Activated CD4-positive, CD25-positive, alpha-beta regulatory T cell treated with anti-CD3 and anti-CD28 coated beads, Interleukin-2, amount 50 U/mL, for 16 hours (primary cell): ENCODE measurements at places on chromosomes 2 and 18.
A peak's percentile ranks its signal among the peaks of the same experiment; 100 is the strongest.

- no peak for DNase-seq
Measured at GRCh38 chr2:29110916-29111535, 4.2 kb upstream of the CLIP4 start.

DNA sequence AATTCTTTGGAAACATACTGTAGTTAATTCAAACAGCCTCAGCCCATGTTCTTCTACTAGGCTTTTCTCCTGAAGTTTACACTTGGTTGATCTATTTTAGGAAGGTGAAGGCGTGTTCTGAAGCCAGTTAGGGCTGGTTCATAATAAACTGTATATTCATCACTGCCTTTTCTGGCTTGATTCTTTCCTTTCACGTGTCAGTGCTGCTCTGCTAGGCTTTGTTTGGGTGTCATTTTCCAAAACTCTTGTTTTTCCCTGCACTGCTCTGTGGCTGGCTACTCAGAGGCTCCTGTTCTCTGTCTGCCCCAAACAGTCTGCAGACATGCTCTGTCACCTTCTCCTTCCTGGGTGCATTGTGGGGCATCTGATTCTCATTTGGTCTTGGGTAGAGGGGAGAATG is 136.1 kb downstream of the PARD3B start:
- DNase-seq: no peak

DNA sequence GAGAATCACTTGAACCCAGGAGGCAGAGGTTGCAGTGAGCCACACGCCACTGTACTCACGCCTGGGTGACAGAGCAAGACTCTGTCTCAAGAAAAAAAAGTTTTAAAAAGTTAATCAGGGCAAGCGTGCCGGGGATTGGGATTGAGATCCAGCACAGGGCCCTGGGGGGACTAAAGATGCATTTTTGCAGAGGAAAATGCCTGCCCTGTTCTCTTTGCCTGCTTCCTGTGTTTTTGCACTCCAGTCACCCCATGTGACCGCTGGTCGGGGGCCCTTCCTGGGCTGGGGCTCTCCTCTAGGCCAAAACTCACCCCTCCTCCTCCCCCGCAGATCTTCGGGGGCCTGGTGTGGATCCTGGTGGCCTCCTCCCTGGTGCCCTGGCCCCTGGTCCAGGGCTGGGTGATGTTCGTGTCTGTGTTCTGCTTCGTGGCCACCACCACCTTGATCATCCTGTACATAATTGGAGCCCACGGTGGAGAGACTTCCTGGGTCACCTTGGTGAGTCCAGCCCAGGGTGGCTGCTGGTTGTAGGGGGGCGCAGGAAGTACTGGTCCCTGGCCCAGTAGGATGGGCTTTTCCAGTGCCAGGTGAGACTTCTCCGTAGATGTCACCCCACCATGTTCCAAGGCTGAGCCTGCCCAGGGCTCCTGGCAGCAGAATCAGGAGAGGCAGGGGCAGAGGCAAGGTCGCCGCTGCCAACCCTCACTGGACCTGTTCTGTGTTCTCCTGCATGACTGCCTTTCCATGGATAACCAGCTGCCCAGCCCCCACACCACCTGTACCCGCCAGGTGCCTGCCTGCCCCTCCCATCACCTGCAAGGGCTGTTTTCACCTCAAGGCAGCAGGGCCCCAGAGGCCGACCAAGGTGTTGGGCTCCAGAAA is 22.4 kb downstream of the MAL start:
- DNase-seq: no peak

DNA sequence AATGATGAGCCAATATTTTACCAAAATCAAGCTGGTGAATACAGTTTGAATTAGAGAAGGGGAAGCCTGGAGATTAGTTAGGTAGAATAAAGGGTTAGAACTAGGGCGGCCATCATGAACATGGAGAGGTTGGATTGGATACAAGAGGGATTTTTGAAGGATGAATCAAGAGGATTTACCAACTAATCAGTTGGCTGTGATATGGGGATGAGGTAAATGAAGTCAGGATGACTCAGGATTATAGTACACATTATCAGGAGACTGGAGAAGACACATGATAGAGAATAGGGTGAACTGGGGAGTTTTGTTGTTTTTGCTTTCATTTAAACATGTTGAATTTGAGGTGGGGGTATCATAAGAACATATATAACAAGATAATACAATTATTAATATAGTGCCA is 73.8 kb upstream of the PROKR1 start:
- no peak for DNase-seq

GRCh38 chr2:71154798-71155197 is 24.4 kb downstream of the MPHOSPH10 start:
- no peak for DNase-seq

- DNase-seq: no peak
Measured at GRCh38 chr18:43303376-43303775, 26.1 kb upstream of the SYT4 start.

DNA sequence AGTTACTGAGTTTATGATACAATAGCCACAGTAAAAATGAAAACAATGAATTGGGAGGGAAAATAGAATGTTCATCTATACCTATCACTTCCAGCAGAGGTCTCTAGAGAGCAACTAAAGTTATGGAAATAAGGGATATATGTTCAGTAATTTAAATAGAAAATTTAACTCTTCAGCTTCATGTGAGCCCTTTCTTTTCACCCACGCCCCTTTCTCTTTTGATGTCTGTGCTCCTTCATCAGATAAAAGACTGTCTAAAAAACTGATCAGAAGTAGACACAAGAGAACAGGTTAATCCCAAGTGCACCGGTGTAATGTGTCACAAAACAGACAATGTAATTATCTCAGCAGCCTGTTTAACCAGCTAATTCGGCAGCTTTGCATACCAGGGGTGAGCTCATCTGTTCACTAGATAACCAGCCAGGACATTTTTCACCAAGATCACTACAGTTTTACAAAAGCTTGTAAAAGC is 238.5 kb upstream of the ERBB4 start:
- no peak for DNase-seq

DNA sequence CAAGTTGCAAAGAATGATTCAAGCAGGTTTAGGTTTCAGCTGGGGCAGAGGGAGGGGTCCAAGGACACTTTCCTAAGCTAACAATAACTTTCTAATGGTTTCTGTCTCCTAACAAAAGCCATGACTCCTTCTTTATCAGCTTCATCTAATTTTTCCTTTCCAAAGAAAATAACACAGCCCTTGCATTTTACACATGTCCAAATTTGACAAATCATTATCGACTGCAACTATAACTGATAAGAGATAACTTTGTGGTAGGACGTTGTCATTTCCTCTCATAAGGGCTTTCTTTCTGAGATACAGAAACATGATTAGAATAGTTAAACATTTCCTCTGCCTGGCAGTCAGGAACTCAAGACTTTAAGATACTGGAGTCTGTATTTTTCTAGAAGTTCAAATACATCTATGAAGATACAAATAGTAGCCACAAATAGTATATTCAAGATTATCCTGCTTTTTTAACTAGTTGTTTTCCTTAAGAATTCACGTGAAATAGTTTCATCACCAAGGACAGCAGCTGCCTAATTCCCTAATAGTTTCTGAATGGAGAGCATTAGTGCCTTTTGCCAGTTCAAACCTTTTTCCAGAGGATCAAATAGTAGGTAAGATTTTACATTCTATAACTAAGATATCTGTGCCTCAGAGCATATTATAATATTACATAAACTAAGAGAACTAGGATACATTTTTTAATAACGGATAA is 263.2 kb downstream of the EXOC6B start:
- no peak for DNase-seq

GRCh38 chr18:77063260-77063659 is 69.3 kb downstream of the MBP start:
- DNase-seq: peak; percentile 70

DNA sequence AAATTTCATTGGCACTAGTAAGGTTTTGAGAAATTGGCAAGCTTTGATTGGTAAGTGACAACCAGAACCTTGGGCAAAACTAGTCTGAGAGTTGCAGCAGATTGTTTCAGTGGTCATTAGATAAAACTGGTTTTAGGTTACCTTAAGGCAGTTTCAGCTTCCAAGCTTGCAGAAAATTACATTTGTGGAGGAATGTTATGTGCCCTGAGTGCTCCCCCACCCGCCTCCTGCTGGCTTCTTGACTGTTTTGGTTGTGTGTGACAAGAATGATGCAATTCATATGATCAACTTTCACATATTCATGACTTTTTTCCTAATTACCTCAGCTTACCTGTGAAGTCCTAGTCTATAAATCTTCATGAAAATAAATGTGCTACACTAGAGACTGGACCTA is 599.5 kb upstream of the ZNF804A start:
- no peak for DNase-seq

- no peak for DNase-seq
Measured at GRCh38 chr2:126715111-126715510, 59.2 kb downstream of the GYPC start.

- DNase-seq: no peak
Measured at GRCh38 chr18:49206717-49207116, 253.7 kb downstream of the DYM start.

- no peak for DNase-seq
Measured at GRCh38 chr18:68956650-68957049, 158.8 kb downstream of the CCDC102B start.

- no peak for DNase-seq
Measured at GRCh38 chr18:44075038-44075437, 605.6 kb upstream of the SETBP1 start.

DNA sequence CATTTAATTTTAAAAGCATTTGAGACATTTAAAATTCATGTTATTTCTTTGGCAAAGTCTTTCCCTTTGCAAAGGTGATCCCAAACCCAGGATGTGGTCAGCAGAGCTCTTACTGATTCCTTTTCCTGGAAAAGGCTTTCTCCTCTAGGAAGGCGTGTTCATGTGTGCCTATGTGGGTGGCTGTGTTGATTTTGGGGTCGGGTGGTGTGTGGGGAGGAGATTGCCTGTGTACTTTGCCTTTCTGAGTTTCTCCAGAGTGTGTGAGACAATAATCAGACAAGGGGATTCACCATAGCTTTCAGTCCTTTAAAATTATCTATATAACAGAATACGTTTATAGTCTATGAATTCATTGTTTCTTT is 173.2 kb downstream of the SOCS6 start:
- no peak for DNase-seq

- no peak for DNase-seq
Measured at GRCh38 chr2:181643151-181643550, 13.8 kb downstream of the CERKL start.

GRCh38 chr2:200929334-200930249 is 33.9 kb downstream of the ORC2 start:
- no peak for DNase-seq

DNA sequence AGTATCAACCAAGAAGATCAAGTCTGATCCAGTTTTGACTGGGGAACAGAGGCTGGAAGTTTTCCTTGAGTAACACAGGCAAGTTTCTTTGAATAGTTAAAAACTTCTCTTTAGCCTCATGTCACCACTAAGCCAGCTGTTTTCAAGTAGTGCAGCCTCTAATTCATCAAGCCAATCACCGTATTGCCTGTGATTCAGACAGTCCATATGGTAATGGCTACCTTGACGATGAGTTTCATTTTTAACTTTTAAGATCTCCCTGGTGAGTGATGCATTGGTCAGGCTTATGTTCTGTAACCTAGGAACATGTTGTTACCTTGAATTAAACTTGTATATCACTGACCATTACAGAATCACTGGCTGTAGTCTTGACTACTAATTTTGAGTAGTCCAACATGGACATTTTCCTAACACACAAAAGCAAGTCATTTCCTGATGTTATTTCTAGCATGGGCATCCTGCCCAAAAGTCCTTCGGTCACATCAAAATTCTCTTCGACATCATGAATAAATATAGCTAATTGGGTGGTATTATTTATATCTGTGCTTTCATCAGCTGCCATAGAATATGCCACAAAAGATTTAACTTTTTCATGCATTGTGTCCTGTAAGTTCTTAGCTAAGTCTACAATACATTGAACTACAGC is 238.8 kb upstream of the GCFC2 start:
- DNase-seq: no peak

GRCh38 chr2:104140361-104140760 is 713.6 kb upstream of the POU3F3 start:
- DNase-seq: no peak

GRCh38 chr2:24635181-24635580 is 144.1 kb downstream of the NCOA1 start:
- DNase-seq: no peak

DNA sequence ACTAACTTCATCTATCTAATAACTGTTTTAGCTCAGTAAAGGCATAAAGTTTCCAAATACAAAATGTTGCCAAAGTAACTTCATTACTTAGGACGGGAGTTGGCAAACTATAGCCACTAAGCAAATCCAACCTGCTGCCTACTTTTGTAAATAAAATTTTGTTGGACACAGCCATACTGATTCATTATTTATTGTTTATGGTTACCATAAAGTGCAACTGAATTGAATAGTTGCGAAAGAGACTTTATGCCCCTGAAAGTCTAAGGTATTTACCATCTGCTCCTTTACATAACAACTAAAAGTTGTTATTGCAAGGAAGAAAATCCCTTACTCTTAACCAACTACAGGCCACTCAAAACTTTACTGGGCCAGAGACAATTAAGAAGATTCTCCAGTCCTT is 256.7 kb upstream of the RBBP8 start:
- no peak for DNase-seq

GRCh38 chr2:98472132-98472650 is 27.5 kb downstream of the INPP4A start:
- no peak for DNase-seq

- DNase-seq: no peak
Measured at GRCh38 chr2:143696651-143697050, 567.4 kb downstream of the ARHGAP15 start.

- DNase-seq: no peak
Measured at GRCh38 chr2:162125138-162125537, 26.9 kb downstream of the GCG start.

DNA sequence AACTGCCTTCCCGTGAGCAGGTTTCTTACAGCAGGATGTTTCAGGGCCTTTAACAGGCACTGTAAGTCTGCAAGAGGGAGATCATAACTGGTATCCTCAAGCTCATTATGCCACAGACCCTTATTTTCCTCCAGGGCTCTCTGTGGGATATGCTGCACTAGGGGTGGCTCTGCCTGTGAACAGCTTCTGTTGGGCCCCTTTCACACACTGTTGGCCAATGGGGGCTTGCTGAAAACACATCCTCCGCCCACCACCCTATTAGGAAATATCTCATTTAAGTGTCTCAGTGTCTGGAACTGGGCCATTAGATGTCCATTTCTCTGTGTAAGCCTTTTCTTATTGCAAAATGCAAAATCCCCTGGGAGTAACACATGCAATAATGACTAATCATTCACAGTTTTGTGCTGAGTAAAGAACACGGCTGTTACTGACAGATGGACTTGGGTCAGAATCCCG is 414.3 kb upstream of the HS6ST1 start:
- DNase-seq: no peak

DNA sequence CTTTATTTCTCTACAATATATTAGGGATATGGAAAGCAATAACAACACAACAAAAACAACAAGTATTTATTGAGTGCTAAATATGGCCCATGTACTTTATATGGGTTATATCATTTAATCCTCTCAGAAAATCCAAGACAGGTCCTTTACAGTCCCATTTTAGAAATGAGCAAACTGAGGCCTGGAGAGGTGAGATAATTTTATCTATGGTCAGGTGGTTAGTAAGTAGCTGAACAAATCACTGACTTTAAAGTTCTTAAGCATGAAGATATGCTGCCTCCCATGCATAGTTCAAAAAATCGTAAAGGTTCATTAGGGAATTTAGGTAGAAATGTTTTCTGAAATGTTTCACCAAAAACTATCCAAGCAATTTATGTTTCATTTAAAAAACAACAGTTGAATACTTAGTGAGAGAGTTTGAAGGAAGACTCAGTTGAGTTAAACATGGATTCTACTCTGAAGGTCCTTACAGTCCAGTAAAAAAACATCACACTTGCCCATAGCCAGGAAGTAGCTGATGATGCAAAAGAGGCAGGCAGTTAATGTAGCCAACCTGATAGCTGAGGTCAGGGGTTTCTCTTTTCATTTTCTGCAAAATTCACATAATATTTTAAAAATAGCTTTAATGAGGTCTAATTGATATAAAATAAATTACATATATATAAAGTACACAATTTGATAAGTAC is 7.6 kb upstream of the NFE2L2 start:
- no peak for DNase-seq
